ENCODE measurements at places on chromosomes 3 and 15.

GRCh38 chr15:38564557-38565286, at the start of gene RASGRP1:
Gene RASGRP1, minus strand, starts transcription at chr15:38564814. Its CDS starts 186 bp downstream, at chr15:38564628.
- DNase-seq: peak; percentile 89

DNA sequence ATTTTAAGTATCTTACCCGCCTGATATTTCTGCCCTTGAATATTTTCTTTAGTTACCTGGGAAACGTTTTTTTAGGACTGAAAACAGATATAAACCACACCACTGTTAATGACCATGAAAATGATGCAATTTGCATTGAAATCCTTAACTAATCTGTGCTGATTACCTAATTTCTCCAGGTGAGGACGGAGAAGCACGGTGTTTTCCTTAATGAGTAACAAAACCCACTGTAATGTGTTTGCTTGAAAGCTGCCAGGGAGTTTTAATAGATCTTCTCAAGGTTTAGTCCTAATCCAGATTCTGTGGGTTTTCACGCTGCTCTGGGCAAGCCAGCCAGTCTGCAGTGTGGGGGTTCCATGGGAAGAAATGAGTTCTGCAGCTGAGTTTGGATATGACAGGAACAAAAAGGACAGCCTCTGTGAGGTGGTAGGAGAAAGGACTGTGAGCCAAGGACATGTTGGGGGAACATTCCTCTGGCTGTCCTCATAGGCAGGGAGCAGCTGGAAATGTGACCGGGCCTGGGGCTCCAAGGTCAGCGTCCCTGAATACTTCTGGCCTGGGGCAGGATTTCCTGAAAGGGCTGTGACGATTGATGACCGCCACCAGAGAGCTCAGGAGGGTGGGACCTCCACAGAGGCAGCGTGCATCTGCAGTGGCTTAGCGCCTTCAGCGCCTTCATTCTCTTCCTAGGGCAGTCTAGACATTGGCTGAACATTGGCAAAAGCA, 18.6 kb downstream of the THSD4 start:
- DNase-seq: no peak

- DNase-seq: no peak
Observed at GRCh38 chr3:13248640-13249039, 171.5 kb downstream of the NUP210 start.

DNA sequence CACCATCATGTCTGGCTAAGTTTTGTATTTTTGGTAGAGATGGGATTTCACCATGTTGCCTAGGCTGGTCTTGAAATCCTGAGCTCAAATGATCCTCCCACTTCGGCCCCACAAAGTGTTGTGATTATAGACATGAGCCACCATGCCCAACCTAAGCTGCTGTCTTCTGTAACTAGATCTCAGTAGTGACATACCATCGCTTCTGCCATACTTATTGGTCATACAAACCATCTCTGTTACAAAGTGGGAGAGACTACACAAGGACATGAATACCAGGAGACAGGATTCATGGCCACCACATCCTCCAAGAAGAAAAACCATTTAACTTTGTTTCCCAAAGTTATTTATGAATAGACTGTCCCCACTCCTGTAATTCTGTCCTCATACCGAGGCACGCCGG, 81.3 kb downstream of the SMAD6 start:
- DNase-seq: no peak

DNA sequence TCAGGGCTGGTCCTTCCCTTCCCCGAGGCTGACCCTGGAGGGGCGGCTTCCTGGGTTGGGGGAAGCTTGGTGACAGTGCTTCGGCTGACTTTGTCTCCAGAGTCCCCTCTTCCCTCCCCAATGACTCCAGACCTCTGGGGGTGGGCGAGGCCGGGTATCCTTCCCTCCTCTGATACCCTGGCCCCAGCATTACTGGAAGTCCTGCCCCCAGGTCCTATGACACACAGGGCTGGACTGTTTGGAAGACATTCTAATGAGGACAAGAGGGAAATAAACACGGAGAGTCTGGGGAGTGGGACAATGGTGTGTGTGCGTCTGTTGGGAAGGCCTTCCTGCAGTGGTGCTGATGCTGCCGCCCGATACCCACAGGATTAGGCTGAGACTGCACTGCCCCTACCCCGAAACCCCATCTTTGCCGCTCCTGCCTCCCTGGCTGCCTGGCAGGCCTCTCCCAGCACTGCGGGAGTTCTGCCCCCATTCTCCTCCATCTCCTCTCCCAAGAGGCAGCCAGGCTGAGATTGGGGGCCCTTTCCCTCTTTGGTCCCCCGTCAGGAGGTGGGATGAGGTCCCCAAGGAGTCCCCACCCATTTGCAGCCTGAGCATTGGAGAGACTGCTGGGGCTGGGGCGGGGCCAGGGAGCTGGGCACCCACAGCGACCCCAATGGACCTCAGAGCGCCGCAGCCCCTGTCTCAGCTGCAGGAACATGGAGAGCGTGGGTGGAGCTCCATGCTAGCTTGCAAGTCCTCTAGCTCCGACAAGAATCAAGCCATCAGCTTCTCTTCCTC, 29.7 kb upstream of the FBLN2 start:
- no peak for DNase-seq

- DNase-seq: no peak
Observed at GRCh38 chr15:76979996-76980520, 14.9 kb upstream of the PSTPIP1 start.

- DNase-seq: no peak
Observed at GRCh38 chr3:139546772-139547171, 7.2 kb upstream of the RBP1 start.
